Suppressor macrophage treated with lipopolysaccharide for 1 hour (primary cell): ENCODE measurements at places on chromosomes 6 and 20.

- peak; percentile 41 for DNase-seq
These were observed 205.7 kb downstream of the DOK5 start for GRCh38 chr20:54680872-54681619.

DNA sequence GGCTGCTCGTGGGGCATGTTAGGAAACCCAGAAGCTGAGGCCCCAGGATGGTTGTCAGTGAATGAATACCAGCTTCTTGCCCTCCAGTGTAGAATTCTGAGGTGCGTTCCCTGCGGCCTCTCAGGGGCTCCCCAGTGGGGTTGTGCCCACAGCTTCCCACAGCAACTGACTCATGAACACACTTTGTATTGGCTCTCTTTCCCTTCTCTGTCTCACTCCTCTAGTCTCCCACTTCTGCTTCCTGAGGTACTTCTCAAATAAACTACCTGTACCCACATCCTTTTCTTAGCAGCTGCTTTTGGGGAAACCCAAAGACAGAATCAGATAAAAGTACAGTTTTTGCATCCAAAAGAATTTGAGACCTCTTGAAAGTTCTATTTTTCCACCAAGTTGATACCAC, 107.7 kb upstream of the JAG1 start:
- no peak for DNase-seq

DNA sequence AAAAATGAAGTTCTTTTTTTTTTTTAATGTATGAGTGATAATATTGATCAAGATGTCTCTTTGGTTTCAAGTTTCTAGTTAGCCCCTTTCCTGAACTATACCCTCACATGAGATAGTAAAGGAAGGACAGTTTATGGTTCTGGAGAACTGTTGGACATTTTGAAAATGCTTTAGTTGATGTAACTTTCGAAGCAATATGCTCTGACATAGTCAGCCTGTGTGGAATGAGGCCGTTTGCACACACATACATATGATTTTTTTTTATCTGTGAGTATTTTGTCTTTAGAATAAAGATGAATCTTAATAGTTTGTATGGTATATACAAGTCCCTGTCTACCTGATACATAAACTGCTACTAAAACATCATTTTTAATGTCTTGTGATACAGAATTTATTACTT, 177.0 kb downstream of the ARID1B start:
- no peak for DNase-seq

DNA sequence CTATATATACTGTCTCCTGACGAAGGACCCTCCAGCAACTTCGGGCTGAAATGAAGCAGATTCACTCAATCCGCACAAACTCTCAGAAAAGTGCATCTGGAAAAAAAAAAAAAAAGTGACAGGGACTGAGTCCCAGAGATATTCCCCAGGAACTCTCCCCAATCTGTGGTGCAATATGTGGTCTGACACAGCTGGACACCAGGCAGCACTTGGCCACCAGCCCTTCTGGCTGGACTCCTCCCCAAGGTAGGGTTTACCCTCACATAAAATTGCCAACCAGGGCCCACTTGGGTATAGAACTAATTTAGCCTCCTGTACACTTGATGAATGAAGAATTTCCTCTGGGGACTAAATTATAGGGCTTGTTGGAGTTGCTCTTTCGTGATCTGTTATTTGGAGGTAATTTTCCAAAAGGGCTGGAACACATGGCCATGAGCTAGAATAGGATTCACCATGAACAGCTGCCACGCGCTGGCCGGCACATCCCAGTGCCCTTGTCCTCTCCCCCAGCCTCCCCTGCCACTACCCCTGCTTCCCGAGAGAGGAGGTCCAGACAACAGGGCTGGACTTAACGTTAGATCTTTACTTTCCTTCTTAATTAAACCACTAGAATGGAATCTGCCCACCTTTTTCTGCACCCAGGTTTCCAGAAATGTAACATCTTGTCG, 379.2 kb downstream of the BMP2 start:
- DNase-seq = no peak

DNA sequence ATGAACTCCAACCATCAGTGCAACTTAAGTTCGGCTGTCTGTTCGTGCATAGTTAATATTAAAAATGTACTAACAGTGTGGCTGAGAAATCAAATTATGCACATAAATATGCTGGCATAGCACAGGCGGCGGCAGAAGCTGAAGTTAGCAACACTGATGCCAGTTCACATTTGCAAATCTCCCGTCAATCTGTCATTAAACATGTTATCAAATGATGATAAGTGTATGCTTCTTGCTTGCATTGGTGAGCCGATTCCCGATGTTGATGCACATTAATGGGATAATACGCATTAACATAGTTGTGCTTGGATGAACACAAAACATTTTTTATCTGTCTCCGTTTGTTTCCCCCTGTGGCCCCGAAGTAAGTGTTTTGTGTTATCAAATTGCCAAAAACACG, 309.4 kb downstream of the ZNF217 start:
- DNase-seq = no peak

DNA sequence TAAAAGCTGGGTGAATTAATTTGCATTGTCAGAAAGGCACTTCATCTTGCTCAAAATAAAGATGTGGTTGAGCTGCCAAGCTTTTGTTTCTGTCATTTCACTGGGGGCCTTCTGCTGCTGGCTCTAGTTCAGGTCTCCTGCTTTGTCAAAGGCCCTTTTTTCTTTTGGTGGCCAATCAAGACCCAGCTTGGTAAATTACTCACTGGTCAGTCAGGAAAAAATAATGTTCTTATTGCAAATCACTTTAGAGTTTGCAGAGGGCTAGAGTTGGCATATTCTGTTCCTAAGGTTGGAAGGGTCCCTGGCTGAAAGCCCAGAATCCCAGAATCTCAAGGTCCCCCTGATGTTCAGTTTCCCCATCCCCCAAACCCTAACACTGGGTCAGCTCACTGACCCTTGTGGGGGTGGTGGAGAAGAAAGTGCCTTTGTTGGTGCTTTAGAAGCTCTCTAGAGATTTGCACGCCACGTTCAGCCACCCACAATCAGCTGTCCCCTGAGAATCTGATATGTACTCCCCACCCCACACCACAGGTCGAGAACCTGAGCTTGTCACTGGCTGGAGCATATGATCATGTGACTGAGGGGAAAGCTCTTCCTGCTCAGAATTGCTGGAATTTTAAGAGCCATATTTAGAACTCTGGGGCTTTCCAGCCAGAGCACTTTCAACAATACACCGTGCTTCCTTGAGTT, 21.7 kb upstream of the BNIP5 start:
- DNase-seq = peak; percentile 18

DNA sequence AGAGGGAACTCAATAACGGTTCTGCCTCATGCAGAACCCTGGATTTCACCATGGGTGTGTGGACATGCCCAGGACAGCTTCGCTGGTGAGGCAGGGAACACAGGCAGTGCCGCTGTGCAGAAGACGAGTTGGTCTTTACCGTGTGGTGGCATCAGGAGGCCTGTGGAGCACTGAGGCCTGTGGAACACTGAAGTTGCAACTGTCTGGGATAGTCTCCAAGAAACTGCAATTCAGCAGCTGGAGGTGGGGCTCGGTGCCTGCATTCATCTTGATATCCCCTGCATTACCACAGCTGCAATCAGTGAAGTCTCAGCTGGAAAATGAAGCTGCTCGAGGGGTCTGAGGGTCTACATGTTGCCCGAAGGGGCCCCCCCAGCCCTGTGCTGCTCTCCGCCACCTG, 202.4 kb upstream of the CDH4 start:
- DNase-seq = no peak

DNA sequence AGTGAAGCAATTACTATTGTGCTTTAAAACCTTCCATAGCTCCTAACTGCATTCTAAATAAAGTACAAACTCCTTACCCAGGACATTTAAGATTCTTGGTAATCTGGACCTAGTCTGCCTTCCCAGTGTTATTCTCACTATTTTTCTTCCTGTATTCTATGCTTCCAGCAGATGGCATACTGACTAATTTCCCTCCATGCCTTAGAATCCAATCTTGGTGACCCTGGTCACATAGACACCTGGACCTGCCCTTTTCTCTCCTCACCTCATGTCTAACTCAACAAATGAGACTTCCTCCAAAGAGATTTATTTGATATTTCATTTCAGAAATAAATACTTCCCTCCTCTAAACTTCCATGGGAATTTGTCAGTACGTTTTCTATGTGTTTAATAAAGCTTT, 25.8 kb downstream of the ROS1 start:
- no peak for DNase-seq

GRCh38 chr6:445571-446417, 54.2 kb downstream of the IRF4 start:
- no peak for DNase-seq

- DNase-seq = no peak
These were observed 120.4 kb downstream of the RNGTT start for GRCh38 chr6:88843040-88843439.

- DNase-seq = no peak
These were observed 34.8 kb upstream of the SIRPA start for GRCh38 chr20:1860446-1860845.

- DNase-seq = no peak
These were observed 265.9 kb downstream of the BMP7 start for GRCh38 chr20:57000441-57000968.

DNA sequence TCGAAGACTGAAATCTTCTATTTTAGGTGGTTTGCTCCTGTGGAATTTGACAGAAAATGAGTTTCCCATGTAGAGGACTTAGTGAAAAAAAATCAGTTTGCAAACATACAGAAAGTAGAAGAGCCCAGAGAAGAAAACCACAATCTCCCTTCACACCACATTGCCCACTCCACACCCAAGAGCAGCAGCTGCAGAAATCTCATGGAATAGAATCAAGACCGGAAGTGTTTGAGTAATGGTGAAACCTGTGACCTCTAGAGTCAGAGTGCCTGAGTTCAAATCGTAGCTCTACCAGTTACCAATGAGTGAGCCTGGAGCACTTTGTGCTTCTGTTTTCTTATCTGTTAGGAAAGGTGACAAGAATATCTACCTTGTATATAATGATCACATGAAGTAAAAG, 4.6 kb downstream of the SIRPG start:
- no peak for DNase-seq

- DNase-seq = no peak
These were observed 15.7 kb upstream of the LAMA4 start for GRCh38 chr6:112269979-112270566.

- DNase-seq = no peak
These were observed 9.0 kb upstream of the MLIP start for GRCh38 chr6:54102238-54102637.

DNA sequence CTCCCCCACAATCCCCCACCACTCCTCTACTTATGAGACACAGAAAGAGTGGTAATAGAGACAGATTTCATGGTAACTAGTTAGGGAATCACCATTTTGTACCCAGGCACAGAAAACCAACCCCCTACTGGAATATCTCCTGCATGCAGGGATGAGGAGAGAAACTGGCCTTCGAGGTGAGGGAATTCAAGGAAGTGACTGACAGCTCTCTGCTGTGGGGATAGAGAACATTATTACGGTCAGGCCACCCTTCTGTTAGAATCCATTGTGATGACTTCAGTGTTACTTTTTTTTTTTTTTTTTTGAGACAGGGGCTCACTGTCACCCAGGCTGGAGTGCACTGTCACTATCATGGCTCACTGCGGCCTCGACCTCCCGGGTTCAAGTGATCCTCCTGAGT, 9.6 kb upstream of the ZHX3 start:
- DNase-seq = no peak

DNA sequence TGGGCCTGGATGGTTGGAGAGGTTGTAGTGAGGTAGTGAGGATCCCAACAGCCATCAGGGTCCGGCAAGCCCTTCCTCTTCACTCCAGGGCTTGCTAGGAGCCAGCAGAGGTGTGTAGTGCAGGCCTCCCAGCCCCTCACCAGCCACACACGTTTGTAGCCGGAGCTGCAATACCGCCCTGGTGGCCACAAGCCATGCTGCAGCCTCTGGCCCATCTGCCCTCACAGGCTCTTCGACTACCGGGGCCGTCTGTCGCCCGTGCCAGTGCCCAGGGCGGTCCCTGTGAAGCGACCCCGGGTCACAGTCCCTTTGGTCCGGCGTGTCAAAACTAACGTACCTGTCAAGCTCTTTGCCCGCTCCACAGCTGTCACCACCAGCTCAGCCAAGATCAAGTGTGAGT, 36.4 kb downstream of the EIF2S2 start:
- DNase-seq = no peak

GRCh38 chr6:33705268-33705885, 6.1 kb downstream of the UQCC2 start:
- DNase-seq = no peak

DNA sequence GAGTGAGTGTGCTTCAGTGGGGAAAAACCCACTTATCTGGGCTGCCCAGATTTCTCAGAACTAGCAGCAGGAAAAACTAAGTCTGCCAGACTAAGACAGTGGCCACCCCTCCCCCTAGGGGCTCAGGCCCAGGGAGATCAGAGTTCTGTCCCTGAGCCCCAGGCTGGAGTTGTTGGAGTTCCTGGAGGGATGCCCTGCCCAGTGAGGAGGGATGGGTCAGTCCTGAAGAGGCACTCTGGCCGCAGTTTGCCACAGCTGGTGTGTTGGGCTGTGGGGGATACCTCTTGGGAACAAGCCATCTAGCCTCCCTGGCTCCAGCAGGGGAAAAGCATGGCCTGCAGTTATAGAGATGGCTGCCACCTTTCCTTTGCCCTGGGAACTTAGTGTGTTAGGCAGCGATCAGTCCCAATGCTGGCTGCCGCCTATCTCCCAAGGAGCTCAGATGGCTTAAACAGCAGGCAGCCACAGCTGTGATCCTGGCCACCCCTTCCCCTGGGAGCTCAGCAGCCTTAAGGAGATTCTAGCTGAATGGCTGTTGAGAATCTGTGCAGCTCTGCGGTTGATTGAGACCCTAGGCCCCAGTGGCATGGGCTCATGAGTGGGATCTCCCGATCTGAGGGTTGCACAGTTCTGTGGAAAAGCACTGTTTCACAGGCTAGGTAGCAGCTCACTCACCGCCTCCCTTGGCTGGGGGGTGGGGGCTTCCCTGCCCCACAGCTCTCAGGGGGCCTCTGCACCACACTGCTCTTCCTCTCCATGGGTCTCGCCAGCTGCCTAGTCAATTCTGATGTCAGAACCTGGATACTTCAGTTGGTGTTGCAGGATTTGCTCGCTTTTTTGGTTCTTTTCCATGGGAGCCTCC, 13.2 kb downstream of the SIRPG start:
- DNase-seq = no peak

DNA sequence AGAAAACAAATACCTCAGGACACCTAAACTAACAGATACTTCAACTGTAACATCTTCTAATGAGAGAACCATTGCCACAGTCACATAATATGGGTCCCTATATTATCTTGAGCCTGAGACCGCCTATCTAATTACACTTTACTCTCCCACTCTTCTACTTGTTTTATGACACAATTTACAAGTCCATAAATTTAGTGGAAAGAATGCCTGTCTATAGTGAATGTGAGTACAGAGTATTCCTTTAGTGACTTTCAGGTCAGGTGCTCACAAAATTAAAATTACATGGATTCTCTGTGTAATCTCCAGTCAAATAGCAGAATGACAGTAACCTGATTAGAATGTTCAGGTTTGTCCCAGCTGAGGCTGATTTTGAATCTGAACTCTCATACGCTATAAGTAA, 624.1 kb downstream of the PKHD1 start:
- no peak for DNase-seq

- no peak for DNase-seq
These were observed 198.7 kb upstream of the SGK1 start for GRCh38 chr6:134516582-134516981.

DNA sequence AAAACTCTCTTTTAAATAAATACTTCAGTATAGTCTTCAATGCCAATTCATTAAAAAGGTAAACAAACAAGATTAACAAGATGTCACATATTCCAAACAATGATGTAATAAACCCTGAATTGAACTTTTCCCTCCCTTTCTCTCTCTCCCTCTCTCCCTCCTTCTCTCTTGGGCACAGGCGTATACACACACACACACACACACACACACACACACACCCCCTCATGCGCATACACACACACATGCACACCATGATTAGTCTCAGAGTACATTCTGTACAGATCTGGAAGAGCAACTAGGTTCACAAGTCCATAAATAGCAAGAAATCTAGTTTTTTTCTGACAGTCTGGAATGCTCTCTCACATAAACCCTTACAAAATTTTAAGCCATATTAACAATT, 128.3 kb downstream of the DST start:
- DNase-seq = no peak
